ENCODE measurements at places on chromosomes 3 and 15. TPM values are rescaled to one million over a fixed set of nuclear protein-coding genes. Genes with fewer than 3 reads are reported as not detected.
A peak's percentile ranks its signal among the peaks of the same experiment; 100 is the strongest.

CYP1A2 gene
- total RNA-seq, result not detected

TCTA gene
- 33.6 TPM for total RNA-seq

DCBLD2 gene
- 27.9 TPM for total RNA-seq

XYLB gene
- 4.5 TPM for total RNA-seq

C3orf70 gene
- total RNA-seq, result 46.1 TPM

RTP1 gene
- not detected for total RNA-seq

- DNase-seq, result no peak
These were observed 9.1 kb downstream of the ABHD2 start for GRCh38 chr15:89097313-89097712.

DNA sequence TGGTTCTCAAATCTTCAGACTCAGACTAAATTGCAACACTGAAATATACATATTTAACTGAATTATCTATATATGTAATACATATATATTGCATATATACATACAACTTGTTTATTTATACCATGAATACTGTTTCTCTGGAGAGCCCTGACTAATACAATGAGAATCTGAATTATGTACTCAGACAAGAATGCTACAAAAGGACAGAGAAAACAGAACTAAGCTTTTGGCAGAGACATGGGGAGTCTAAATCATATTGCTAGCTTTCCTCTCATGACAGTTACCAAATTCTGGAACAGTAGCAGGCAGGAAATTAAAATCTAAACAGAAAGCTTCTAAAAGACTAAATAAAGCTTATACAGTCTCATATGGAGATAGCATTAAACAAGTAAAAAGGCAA lies 142.4 kb upstream of the KCNMB2 start:
- DNase-seq, result no peak

DNA sequence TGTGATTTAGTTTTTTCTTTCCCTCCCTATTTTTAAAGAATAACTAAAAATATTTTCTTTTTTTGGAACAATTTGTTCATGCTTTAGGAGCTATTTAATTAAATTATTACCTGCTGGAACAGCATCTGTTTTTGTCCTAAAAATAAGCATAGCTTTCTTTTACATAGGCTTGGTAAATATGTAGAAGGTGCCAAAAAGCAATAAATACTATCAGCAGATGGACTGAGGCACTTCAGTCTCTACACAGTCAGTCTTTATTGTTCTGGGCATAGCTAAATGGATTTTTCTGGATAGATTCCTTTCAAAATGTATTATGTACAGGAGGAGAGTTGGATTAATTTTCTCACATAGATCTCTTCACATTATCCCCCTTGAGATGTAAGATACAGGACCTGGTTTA lies 223.5 kb downstream of the NAALADL2 start:
- DNase-seq, result no peak

OXTR gene
- 3.4 TPM for total RNA-seq

DNA sequence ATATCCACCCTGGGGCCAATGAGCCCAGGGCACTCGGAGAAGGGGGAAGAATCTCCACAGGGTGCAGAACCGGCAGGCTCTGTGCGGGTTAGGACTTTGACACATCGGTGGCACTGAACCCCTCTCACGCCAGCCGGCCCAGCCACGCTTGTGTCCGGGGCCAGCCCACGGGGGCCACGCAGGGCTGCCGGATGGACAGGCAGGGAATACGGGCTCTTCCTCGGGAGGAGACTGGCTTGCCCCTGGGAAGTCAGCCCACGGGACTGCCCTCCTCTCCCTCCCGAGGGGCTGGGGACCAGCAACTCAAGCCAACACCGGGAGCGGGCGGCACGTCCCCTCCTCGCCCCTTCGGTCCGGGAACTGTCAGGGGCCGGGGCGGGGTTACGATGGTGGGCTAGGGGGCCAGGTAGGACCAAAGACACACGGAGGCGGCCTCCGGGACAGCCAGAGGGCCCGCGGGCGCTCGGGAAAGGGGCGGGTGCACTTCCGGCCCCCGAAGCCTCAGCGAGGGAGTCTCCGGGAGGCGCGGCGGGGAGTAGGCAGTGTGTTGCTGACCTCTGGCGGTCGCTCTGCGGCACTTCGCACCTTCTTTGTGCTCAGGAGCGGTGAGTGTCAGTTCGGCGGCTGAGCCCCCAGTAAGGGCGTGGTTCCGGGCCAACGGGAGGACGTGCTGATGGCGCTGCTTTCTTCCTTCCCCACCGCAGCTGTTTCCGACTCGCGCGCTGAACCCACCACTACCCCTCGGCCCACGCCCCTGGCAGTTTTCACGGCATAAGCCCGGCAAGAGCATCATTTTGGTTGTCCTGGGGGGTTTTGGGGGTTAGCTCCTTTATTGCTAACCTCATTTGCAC lies 5.1 kb upstream of the CYP8B1 start:
- DNase-seq, result peak; percentile 96

GRCh38 chr3:122893282-122893681 lies 98.4 kb downstream of the SLC49A4 start:
- no peak for DNase-seq

GRCh38 chr3:31546725-31547124 lies 14.0 kb downstream of the STT3B start:
- no peak for DNase-seq

GRCh38 chr15:51924156-51925068 lies 47.2 kb downstream of the LEO1 start:
- DNase-seq, result no peak

DNA sequence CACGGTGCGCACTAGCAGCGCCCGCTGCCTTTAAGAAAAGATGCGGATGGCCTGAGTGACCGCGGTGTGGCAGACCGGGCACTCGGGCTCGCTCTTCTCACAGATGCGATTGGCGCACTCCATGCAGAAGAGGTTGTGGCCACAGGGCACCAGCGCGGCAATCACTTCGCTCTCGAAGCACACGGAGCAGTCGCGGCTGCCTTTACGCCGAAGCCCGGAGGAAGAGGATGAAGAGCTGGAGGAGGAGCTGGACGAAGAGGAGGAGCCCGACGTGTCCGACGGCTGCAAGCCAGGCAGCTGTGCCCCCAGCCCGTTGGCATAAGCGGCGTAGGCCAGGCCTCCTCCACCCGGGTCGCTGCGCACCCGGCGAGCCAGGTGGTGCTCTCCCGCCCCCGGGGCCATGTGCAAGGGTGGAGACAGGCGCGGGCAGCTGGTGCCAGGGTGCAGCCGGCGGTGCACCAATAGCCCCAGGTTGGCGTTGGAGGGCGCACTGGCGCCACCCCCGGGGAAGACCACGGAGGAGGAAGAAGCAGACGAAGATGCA lies 2.6 kb downstream of the MEX3B start:
- DNase-seq, result no peak

GRCh38 chr3:140441006-140441405 lies 236.9 kb upstream of the TRIM42 start:
- no peak for DNase-seq

PSTPIP1 gene
- total RNA-seq, result 12.9 TPM

CCR3 gene
- not detected for total RNA-seq

DNA sequence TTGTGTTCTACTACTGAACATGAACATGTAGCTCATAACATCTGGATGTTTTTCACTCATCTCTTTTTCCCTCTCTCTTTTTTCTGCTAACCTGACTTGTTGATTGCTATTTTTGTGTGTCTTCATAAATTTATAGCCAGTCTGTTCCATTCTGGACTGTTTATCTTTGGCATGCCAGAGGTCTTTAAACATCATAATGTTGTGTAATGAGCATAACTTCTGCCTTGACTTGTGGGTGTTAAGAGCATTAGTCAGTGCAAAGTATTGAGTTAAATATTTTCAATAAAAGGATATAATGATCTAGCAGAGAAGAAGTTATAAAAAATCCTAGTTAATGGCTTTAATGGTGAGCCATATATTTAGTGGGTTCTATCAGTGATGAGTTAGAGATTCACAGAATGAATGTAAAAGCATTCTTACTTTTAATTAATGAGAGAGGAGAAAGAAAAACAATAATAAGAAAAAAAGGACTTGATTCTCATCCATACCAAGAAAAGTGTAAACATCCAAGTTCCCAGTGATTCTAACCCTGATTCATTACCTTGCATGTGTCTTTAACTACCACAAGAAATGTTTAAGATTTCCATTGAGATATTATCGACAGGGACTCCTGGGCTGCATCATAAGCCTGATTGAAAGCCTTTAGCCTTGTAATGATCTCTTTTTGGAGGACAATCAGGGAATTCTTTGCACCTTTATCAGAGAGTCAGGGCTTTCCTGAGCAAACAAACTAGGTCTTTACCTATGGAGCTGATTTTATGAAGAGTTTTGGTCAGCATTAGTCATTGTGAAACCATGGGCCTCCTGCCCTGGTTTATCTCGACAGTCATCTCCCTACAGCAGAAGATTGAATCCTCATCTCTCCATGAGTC lies 22.9 kb downstream of the MITF start:
- DNase-seq, result no peak

- no peak for DNase-seq
These were observed 4.2 kb downstream of the SMAD6 start for GRCh38 chr15:66706225-66706732.

GRCh38 chr3:127074900-127075360 lies 92.0 kb downstream of the PLXNA1 start:
- DNase-seq, result peak; percentile 89

GRCh38 chr3:100246999-100247398 lies 13.8 kb upstream of the TBC1D23 start:
- no peak for DNase-seq

DNA sequence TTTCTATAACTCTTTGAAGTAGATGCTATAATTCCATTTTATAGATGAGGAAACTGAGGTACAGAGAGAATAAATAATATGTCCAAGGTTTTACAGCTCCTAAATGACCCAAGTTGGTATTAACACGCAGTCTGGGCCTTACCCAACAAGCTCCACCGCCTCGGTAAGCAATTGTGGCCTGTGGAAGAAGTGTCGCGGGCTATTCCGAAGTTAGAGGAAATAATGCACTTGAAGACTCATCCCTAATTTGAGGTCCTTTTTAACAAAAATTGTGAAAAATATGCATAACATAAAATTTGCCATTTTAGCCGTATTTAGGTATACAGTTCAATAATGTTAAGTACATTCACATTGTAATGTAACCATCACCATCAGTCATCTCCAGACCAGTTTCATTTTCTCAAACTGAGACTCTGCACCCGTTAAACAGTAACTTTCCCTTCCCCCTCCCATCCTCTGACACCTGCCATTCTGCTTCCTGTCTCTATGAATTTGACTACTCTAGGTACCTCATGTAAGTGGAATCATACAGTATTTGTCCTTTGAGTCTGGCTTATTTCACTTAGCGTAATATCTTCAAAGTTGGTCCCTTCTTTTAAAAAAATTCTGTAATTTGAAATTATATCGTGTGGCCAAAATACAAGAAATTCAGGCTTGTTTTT lies 18.2 kb downstream of the IDH3A start:
- peak; percentile 19 for DNase-seq

SOX2 gene
- total RNA-seq, result 0.29 TPM

GRCh38 chr3:98759629-98760028 lies 3.5 kb upstream of the ST3GAL6 start:
- no peak for DNase-seq

RYR3 gene
- 9.7 TPM for total RNA-seq

ROBO1 gene
- 27.2 TPM for total RNA-seq

DNA sequence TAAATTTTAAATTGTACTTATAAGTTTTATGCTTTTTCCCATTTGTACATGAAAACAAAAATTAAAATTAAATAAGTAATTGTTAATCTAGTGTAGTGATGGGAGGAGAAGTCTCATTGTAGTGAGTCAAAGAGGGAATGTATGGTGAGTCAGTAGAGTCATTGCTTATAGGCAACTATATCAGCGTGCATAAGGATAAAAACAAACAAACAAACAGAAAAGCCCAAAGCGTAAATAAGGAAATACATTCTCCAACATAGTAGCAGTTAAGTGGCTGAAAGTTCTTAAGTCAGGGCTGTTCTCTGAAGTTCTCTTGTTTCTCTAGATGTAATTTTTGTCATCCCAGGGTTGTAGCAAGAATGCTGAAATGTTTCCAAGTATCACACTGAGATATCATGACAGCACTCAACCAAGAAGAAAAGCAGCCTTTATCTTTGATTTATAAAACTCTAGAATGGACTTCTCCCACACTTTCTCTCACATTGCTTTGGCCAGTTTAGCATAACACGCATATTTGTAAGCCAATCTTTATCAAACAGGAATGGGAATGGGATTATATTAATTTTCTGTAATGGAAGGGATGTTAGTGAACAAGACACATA lies 184.1 kb upstream of the TP63 start:
- DNase-seq, result no peak

TICRR gene
- 0.10 TPM for total RNA-seq

DNA sequence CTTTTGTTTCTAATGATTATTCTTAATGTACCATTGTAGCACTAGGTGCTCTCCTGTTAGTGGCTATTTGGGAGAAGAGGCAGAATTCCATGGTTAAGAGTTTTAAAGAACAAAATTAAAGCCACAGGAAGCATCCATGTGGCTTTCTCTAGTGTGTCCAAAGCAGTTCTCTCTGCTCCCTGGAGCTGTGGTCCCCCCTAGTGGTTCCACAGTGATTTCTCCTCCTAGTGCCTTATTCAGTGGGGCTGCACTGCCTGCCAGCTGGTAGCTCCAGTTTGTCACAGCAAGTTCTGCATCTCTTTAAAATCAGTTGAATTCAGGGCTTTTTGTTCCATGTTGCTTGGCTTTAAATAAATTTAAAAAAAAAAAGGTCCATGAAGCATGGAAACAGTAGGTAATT lies 39.6 kb upstream of the FAM98B start:
- peak; percentile 82 for DNase-seq

GRCh38 chr3:102034639-102035451 lies 185.5 kb downstream of the NFKBIZ start:
- DNase-seq, result no peak

LMAN1L gene
- total RNA-seq, result not detected

TRIM59 gene
- 2.4 TPM for total RNA-seq

DNA sequence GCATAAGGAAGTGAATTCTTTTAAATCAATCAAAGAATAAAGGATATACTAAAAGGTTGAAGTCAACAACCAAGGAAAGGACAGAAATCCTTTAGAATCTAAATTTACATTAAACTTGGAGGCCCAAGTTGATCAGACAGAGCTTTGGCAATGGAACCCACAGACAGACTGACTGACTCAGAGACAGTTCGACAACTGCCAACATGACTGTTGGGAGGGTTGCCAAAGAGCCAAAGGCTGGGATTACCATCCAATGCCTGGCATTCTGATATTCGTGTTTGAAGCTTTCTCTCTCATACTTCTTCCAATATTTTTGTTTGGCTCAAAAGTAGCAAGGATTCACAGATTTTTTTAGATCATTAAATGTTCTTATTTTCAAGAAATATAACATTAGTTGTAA lies 406.1 kb downstream of the PLCL2 start:
- no peak for DNase-seq

DNA sequence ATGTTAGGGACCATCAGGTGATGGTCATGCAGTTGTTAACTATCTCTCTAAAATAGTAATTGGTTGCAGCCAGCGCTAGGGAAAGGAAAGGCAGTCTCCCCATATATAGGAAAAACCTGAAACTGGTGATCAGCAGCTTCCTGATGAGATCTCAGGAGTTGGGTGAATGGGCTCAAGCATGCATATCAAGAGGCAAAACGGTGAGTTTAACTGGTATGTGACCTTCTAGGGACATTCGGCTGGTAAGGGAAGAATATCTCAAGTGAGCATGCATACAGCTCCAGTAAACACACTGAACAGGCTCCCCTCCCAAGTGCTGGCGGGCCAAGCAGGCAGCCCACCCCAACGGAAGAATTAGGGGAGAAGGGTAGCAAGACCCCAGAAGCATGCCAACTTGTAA lies 49.3 kb upstream of the ROBO2 start:
- DNase-seq, result no peak
